Effector memory CD4-positive, alpha-beta T cell (primary cell): ENCODE measurements at places on chromosomes 3 and 15.

- DNase-seq = no peak
Observed at GRCh38 chr15:37134699-37135131, 34.4 kb upstream of the MEIS2 start.

GRCh38 chr3:6739288-6739687 lies 121.6 kb upstream of the GRM7 start:
- no peak for DNase-seq

DNA sequence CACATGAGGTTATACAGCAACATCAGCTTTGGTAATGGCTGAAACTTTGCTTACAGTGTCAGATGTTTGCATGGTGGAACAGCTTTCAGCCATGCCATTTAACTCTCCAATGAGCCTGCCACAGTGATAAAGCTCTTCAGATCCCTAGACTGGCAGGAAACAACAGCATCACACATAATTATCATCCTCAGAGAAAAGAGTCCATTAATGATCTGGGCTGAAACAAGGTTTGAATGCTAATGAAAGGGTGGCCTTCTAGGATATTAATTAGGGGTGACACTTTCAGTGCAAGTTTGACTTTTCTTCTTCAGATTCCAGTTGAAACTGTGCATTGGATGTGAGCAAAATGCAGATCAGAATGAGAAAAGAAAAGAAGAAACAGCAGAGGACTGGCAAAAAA lies 166.6 kb downstream of the IGSF11 start:
- no peak for DNase-seq

DNA sequence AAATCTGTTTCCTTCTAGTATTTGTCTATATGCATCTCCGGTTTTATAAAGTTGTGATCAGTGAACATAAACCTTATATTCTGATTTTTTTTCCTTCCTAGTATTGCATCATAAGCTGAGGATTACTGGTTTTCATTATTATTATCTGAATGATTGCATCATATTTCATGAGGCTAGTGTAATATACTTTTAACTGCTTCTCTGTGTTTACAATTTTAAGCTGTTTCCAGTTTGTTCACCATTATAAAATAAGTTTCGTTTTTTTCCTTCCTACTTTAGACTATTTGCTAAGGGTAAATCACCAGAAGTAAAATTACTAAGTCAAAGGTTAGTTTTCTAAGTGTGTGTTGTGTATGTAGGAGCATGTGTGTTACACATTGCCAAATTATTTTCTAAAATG lies 20.2 kb downstream of the SEMA6D start:
- no peak for DNase-seq

- DNase-seq = no peak
Observed at GRCh38 chr3:57934373-57934772, 73.8 kb upstream of the FLNB start.

- no peak for DNase-seq
Observed at GRCh38 chr15:73936588-73937290, 10.5 kb downstream of the LOXL1 start.

GRCh38 chr3:100972301-100972844 lies 20.8 kb downstream of the ABI3BP start:
- no peak for DNase-seq

GRCh38 chr15:51809457-51809856 lies 20.0 kb upstream of the TMOD3 start:
- no peak for DNase-seq

DNA sequence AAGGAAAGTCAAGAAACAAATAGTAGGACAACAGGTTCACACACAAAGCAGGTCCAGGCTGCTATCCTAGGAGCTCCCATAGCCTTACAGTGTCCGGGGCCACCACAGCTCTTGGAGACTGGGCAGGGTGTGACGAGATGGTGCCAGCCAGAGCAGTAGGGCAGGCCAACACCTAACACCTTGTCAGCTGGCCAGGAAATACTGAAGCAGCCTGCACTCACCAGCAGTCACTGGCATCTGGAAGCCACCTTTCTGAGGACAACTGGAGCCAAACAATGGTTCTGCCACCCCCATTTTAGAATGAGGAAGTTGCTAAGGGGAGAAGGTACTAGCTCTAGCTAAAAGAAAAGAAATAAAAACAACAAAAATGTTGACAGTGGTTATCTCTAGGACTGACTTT lies 47.2 kb downstream of the CCDC12 start:
- no peak for DNase-seq

DNA sequence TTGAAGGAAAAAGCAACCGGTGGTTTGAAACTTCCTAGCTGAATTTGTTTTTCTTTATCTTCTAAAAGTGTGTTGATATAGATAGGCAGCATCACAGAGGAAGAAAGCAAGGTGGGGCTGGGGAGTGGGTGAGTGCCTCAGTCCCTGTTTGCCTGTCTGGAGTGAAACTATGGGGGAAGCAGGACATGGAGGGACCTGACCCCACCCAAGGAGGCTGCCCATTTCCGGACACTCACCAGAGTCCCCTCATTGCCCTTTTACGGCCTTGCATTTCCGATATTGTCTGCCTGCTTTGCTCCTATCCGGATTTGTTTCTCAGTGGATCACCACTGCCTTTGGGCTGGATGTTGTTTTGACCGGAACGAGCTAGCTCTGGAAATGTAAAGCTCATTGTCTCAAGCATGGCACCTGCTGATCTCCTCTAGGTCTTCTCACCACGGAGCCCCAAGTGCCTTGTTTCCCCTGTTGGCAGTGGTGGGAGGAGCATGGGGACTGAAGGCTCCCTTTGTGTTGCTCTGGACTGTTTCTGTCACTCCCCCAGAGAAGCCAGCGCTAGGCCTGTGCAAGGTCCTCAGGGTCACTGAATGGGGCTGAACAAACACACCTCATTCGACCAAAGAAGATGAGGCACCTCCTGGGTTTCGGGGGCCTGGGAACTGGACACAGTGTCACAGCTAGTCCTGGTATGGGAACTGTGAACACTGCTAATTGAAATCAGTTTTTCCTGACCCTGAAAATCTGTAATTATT lies 7.0 kb downstream of the CLDN11 start:
- no peak for DNase-seq

DNA sequence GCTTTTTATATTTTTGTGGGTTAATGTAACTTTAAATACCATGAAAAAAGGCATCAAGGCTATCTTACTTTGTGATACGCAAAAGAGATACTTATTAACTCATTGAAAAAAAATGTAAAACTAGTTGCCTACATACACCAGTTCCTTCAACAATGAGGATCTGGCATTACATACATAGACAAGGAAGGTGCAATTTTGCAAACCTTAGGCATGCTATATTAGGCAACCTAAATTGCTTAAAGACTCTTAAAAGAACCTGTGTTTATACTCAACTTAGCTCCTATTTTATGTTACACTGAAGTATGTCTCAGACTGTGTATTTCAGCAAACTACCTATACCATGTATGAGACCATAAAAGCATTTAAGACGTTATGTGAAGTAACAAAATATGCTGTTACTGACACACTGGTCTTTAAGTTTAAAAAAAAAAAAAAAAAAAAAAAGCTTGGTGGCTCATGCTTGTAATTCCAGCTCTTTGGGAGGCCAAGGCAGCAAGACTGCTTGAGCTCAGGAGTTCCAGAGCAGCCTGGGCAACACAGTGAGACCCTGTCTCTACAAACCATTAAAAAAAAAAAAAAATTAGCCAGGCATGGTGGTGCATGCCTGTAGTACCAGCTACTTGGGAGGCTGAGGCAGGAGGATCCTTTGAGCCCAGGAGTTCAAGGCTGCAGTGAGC lies 9.1 kb downstream of the TASOR start:
- no peak for DNase-seq

DNA sequence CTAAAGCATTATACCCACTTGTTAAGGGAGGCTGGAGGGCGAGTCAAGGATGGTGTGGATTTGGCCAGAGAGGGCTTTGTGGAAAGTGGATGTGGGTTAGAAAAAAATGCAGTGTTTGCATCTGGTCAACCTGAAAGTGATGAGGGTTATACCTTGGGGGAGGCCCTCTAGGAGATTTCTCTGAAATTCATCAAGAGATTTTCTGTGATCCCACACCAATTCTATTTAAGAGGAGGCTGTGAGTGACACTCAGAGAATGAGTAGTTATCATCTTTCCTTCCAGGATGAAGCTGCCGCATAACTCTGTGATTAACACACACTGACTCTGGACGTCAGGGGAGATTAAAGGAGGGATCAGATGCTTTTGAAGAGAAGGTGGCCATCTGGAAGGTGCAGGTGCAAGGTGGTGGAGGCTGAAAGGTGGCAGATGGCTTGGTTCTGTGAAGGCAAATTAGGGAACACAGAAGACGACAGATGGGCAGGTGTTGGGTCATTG lies 54.8 kb downstream of the ANAPC13 start:
- no peak for DNase-seq

DNA sequence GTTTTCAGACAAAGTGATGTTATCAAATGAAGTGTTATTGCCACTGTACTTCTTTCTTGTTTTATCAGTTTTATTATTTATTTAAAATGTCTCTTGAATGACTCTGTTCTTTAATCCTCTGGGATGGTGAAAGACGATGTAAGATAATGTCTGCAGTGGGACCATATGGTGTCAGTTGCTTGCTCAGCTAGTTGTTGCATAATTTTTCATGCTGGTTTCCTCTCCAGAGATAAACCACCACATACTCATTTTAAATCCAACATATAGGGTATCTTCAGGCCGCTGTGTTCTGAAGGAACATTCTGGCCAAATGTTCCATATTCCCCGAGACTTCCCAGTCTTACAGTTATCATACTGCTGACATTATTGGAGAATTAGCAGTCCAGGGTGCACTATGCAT lies 75.9 kb downstream of the GABRG3 start:
- DNase-seq = no peak

DNA sequence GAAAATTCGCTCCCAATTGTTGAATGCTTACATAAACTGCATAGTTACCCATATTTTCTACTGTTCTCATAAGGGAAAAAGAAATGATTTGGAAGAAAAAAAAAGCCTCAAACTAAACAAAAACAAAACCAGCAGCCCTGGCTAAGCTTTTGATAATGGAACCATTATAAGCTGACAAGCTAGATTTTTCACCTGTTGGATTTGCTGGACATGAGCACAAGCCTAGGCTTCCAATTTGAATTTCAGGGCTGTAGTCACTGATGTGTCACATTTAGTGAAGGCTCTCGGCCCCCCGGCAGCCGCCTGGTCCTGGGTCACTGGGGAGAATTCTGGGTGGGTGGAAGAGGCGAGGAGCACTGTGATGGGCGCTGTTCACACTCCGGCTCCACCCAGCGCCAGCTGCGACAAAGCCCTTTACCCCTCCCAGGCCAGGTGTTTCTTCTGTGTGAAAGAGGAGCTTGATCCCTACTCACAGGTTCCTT lies 4.6 kb downstream of the FBXL22 start:
- no peak for DNase-seq

- DNase-seq = no peak
Observed at GRCh38 chr3:56884387-56884786, 82.6 kb upstream of the ARHGEF3 start.

DNA sequence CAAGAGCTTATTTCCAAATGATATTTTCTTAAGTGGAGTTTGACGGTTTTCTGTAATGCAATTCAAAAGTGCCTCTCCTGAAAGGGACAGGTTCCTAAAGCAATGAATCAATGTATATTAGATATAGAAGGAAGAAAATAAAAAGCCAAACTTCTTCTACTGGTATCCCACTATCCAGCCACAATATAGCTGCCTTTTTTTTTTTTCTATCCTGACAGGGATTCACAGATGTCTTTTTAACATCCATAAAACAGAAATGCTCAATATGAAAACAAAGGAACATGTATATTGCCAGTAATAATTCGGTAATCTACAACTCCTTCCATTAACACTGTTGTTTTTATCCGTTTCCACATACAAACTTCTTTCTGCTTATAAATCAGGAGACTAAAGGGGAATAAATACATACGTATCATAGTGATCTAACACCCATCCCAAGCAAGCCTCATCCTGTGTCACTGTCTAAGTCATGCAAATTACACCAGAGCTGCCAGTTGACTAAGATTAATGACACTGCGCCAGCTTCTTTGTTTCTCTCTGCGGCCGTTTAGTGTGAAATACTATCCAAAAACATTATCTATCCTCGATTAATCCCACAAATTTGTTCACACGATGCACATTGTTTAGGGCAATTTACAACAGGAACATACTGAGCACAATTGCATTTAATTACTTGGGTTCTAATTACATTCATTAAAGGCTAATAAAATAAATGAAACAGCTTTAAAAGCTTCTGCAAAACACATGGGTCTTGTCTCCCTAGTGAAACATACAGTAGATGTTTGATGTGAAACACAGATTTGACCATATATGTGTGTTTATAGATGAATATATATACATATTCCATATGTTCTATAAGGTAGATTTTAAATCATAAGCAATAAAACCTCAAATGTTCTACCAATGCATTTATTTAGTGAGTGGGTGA lies 51.9 kb upstream of the CDIN1 start:
- DNase-seq = no peak

GRCh38 chr3:125645616-125646015 lies 50.3 kb upstream of the OSBPL11 start:
- no peak for DNase-seq

GRCh38 chr15:38860253-38860652 lies 295.6 kb upstream of the RASGRP1 start:
- no peak for DNase-seq

GRCh38 chr3:55658270-55658669 lies 171.2 kb upstream of the WNT5A start:
- DNase-seq = no peak

DNA sequence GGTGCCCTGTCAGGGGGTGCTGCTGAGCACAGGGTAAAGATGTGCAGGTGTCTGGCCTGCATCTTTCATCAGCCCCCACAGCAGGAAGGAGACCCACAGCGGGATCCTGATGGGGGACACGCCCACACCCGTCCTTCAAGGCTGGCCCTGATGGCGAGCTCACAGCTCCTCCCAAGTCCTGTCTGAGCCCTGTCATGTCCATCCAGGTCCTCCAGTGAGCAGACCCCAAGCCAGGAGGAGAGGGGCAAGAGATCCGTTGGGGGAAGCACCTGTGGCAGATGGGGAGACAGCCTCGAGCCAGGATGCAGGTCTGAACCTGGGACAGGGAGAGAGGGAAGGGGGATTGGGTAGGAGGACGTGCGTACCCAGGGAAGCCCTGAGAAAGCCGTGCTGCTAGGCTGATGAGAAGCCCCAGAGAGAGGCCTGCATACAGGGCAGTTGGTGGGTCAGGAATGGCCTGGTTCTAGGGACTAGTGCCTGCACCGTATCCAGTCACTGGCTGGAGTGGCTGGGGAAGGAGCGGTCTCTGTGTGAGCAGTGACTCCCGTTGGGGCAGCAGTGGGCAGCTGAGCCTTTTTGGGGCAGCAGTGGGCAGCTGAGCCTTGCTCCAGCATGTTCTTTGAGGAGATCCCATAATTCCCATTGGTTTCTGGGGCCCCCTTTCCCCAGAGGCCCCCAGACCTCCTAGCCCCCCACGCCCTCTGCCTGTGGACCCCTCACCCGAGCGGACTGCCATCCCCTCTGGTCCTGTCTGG lies 133.3 kb upstream of the MEF2A start:
- DNase-seq = no peak

GRCh38 chr3:124201786-124202185 lies 209.9 kb upstream of the ROPN1 start:
- DNase-seq = no peak

DNA sequence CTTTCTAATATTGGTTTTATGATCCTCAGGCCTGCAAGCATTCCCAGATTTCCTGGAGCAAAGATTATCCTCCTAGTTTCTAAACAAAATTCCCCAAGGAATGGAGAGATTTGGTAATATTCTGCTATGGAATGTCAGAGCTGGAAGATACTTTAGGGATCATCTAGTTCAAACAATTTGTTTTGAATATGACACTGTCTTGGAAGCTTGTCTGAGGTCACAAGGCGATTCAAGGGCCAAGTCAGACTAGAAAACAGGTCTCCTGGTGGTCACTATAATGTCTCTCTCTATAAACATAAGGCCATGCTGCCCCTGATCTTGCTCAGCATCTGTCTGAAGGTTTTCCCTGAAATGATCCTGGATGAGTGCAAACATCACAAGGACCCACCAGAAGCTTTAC lies 143.4 kb upstream of the BCL6 start:
- no peak for DNase-seq
